Naive thymus-derived CD8-positive, alpha-beta T cell (primary cell): ENCODE measurements at places on chromosomes 4 and X. TPM values are rescaled to one million over a fixed set of nuclear protein-coding genes. Genes with fewer than 3 reads are reported as not detected.

The NLGN4X gene
- total RNA-seq: not detected

The ARHGAP24 gene
- total RNA-seq: 4.4 TPM

The TMEM154 gene
- total RNA-seq: 37.9 TPM

The PNMA3 gene
- 9.4 TPM for total RNA-seq

The CPZ gene
- total RNA-seq: not detected

The UGT8 gene
- total RNA-seq: 0.93 TPM

The NXF2 gene
- not detected for total RNA-seq

The RIPPLY1 gene
- not detected for total RNA-seq

The NPY2R gene
- total RNA-seq: not detected

The AFP gene
- not detected for total RNA-seq

The USP51 gene
- total RNA-seq: 4.6 TPM

The IL21 gene
- total RNA-seq: not detected

The BST1 gene
- total RNA-seq: 0.49 TPM

The CLNK gene
- not detected for total RNA-seq

The MAGEC1 gene
- not detected for total RNA-seq

The TMPRSS11A gene
- total RNA-seq: not detected

The AMOT gene
- 2.7 TPM for total RNA-seq

The RCHY1 gene
- 32.0 TPM for total RNA-seq

The SMS gene
- total RNA-seq: 19.2 TPM

The NKX6-1 gene
- not detected for total RNA-seq

The DUX4 gene
- total RNA-seq: not detected

The UGT2B7 gene
- total RNA-seq: not detected

The ANOS1 gene
- total RNA-seq: not detected

The PAGE2 gene
- total RNA-seq: not detected

The MAPK10 gene
- not detected for total RNA-seq

The ODAM gene
- total RNA-seq: not detected

The CLCN4 gene
- total RNA-seq: 0.69 TPM

The PABPC1L2A gene
- not detected for total RNA-seq

The UGT2B10 gene
- not detected for total RNA-seq

The MAGEA2B gene
- not detected for total RNA-seq

The SRPX2 gene
- total RNA-seq: not detected

The MAGEA11 gene
- not detected for total RNA-seq
